ENCODE measurements at places on chromosomes 2 and 18.

DNA sequence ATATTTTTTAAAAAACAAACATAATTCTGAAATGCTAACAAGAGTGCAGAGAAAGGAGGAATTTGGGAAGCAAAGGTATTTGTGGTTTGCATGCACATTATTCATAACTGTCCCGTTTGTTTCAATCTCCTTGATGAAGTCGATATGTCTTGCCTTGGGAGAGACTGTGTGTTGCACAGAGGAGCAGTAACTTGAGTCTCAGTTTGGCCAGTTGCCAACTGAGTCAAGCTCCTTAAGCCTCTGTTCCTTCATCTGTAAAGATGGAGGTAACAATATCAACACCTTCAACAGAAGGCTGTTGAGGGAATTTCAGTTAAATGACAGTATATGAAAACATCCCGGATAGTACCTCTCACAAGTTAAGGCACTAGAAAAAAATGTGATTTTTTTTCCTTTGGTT lies 226.2 kb downstream of the ASXL3 start:
- DNase-seq: no peak

DNA sequence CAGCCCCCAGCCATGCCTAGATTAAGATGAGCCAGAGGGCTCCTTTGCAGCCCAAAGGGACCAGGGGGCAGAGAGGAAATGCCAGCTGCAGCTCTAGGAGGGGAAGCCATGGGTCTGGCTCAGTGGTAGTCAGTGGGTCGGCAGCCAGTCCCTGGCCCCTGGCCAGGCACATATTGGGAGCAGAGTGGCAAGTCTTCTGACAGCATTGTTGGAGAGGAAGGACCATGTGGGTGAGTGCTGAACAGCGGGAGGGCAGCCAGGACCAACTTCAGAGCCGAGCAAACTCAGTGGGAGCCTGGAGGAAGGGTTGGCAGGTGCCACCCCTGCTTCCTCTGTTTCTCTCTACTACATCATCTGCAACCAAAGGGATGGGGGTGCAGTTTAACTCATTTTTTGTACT lies 140.5 kb upstream of the PELI1 start:
- no peak for DNase-seq

- no peak for DNase-seq
These were observed 19.5 kb downstream of the ANKRD30B start for GRCh38 chr18:14767474-14767873.

GRCh38 chr2:179260224-179260623 lies 4.4 kb downstream of the SESTD1 start:
- DNase-seq: no peak

- DNase-seq: no peak
These were observed 4.6 kb downstream of the SP140 start for GRCh38 chr2:230230087-230230486.

- DNase-seq: no peak
These were observed 63.2 kb upstream of the TPO start for GRCh38 chr2:1350111-1350510.

DNA sequence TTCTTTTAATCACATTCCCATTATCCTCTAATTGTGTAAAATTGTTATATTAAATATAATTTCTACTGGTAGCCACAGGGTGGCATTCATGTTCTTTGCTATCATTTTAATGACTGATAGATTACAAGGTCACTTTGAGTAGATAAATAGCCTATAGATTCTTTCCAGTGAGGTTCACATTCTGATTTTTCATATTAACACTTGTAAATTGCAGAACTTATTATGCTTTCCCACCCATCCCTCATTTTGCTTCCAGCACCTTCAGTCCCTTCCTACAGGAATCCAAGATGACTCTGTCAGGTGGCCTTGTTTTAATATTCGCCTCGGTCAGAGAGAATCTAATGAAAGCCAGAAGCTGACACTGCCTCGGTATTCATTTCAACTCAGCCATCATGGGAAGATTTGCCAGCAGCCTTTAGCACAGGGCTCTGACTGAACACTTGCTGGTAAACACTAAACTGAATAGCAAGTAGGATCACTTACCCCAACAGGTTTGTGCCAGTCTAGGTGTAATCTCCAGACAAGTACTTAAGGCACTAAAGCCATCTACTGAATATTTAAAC lies 101.2 kb upstream of the FSHR start:
- DNase-seq: no peak

GRCh38 chr18:63949068-63949737 lies at the start of gene HMSD:
Gene HMSD, plus strand, starts transcription at chr18:63949301. Its CDS starts 4,155 bp downstream, at chr18:63953456.
- DNase-seq: no peak

GRCh38 chr2:65032019-65032975 lies 23.9 kb upstream of the CEP68 start:
- no peak for DNase-seq

DNA sequence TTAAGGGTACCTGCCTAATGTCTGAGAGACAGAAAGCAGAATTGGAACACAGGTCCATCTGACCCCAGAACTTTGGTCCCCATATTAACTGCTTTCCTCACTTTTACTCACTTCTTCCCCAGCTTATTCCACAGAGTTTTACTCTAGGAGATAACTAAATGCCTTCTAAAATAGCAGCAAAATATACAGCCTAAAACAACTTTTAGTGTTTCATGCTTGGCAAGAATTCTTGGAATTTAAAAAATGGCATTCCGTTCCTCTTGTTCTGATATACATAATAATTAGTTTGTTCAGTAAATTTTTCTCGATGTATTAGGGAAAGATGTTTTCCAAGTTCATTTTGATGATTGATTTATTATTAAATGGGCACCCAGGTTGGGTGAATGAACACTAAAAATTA lies 151.9 kb downstream of the FHOD3 start:
- no peak for DNase-seq

GRCh38 chr2:151197184-151198108 lies 64.2 kb downstream of the RBM43 start:
- DNase-seq: no peak

DNA sequence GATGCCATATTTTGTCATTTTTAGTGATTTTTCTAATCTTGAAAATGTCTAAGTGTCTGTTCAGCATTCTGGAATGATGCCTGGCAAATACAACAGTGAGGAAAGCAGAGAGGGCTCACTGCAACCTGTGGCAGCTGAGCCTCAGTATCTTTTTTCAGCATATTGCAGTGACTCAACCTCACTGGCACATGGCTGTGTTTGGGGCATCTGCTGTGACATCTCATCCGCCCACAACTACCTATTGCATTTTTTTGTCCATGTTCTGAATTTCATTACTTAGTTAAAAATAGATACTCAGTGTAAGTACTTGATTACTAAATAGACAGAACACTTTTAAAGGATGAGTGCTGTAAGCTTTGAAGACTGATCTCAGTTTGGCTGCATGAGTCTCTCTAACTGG lies 10.7 kb downstream of the BABAM2 start:
- no peak for DNase-seq

GRCh38 chr18:53567929-53568574 lies 656.4 kb downstream of the MBD2 start:
- DNase-seq: no peak

- DNase-seq: no peak
These were observed 24.3 kb downstream of the KLHL29 start for GRCh38 chr2:23409248-23409647.

GRCh38 chr18:36595046-36595817 lies 233.6 kb downstream of the TPGS2 start:
- no peak for DNase-seq

- DNase-seq: no peak
These were observed 740.5 kb upstream of the SALL3 start for GRCh38 chr18:78239090-78239457.

DNA sequence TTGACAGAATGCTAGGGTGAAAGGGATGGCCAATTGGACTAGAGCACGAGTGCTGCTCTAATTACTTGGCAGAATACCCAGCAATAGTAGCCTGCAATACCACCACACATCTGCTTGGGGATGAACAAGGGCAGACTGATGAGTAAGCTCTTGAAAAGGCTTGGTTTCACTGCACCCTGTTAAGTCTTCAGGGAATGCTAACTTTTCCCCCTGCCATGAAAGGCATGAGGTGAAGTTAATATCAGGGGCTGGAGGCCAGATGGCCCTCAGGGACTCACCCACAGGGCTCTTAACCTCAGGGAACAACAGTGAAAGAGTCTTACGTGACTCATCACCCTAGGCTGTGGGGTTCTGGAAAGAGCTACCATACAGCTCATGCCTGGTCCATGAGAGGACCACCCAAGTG lies 51.7 kb upstream of the MYL1 start:
- DNase-seq: no peak

DNA sequence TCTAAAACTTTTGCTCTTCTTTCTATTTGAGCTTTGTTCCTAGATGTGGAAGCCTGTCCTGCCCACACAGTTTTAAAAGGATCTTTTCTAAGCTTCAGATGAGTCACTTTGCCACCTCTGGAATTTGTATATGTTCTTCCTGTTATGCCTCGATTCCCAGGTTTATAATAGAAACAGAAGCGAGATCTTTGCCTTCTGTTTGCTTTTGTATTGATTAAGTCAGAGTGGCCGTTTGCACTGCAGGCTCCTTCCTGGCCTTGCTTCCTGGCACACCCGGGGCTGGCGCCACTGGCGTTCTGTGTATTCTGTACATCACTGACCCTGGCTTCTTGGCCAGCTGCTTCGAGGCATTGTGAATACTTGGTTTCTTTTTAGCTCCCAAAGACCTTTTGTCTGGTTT lies 91.8 kb downstream of the MTCL1 start:
- DNase-seq: peak; percentile 23

GRCh38 chr2:29803537-29803936 lies 117.8 kb downstream of the ALK start:
- DNase-seq: no peak

- DNase-seq: no peak
These were observed 20.3 kb downstream of the COL5A2 start for GRCh38 chr2:189159273-189159672.

- no peak for DNase-seq
These were observed 194.8 kb downstream of the ZEB2 start for GRCh38 chr2:144325086-144325485.

DNA sequence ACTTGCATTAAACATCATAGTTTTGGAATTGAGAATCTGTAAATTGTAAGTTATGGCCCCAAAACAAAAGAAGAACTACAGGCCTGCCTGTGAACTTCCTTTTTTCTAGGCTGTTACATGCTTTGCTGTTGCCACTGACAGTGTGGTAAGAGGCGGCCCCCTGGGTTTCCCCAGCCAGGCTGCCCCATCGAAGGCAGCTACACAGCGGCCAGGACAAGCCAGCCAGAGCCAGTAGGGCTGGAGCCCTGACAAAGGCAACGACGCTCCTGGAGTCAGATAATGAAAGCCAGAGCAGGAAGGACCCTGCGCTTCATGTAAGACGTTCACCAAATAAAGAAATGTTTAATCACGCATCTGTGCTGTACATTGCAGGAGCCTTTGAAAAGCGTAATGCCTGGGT lies 55.0 kb downstream of the ANKRD44 start:
- DNase-seq: no peak

DNA sequence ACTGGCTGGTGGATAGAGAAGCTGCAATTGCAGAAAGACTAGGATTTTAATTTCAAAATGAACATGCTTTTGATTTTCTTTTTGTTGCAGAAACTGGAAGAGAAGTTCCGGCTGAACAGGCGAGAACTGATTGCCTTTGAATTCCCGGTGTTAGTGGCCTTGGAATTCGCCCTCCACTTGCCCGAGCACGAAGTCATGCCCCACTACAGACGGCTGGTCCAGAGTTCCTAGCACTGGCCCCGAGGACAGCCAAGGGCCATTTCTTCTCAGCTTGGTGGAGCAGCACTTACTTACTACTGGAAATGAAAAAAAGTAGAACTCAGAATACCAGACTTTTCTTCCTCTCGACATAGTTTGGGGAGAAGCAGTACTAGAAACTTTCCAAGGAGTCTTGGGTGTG lies 121.9 kb downstream of the CABLES1 start:
- no peak for DNase-seq

- DNase-seq: no peak
These were observed 75.3 kb downstream of the TMEM18 start for GRCh38 chr2:601806-602455.

GRCh38 chr2:196617430-196617829 lies 22.1 kb upstream of the CCDC150 start:
- DNase-seq: no peak

DNA sequence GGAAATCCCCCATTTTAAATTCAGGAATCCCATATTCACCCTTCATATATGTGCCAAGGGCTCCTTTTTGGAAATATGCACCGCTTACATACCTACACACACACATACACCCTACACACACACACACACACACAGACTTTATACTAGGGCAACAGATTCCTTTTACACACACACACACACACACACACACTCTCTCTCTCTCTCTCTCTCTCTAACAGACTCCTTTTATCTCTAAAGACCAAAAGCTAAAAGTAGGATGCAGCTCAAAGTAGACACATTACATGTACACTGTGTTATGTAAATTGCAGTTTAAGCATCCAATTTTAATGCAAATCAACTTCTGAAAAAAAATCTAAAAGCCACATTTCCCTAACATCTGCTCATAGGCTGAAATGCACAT lies 130.9 kb upstream of the CAPN13 start:
- DNase-seq: no peak

DNA sequence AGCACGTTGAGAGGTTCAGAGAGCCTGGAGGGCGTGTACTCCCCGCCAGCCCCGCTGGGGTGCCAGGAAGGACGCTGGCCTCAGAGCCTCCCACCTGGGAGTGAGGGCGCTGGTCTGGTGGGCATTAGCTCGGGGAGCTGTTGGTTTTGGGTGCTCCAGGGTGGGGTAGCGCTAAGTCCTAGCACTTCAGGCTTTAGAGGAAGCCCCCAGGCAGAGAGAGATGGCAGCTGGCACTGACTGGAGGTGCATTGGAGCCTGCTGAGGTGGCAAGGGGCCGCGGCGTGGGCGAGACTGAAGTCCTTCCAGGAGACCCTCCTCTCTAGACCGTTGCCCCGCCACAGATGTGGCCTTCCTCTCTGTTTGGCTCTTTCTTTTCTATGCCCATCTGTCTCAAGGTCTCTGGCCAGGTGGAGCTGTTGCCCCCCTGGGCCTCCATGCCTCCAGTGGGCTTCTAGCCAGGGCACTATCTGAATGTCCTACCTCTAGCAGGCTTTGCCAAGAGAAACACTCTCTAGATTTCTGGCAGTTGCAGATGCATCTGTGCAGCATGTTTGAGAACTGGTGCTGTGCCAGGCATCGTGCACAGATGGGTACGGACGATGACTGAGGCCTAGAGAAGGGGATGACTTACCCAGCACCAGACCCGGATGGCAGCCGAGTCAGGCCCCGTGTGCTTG lies 6.6 kb downstream of the CAPN10 start:
- no peak for DNase-seq

GRCh38 chr2:188798159-188798558 lies 176.0 kb upstream of the COL3A1 start:
- DNase-seq: no peak

GRCh38 chr2:62765619-62766376 lies 60.3 kb downstream of the EHBP1 start:
- no peak for DNase-seq
